ENCODE measurements at places on chromosomes 6 and 20.
A peak's percentile ranks its signal among the peaks of the same experiment; 100 is the strongest.

DNA sequence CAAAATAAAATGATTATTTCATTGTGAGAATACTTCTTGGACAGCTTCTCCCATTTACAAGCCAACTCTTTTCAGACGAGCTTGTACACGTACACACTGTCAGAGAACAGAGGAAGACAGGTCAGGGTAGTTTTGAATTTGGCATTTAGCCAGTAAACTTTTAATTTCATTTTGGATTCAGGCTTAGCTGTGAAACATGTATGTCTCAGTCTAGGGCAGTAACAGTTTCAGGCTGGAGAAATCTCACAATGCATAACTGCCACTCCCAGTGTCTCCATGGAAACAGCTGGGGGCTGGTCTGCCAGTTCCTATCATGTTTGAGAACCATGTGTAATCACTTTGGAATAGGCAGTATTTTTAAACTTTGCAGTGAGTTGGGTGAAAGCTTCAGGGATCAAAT lies 22.0 kb upstream of the QKI start:
- DNase-seq = no peak

GRCh38 chr6:1841136-1841535 lies 231.4 kb downstream of the FOXC1 start:
- no peak for DNase-seq

DNA sequence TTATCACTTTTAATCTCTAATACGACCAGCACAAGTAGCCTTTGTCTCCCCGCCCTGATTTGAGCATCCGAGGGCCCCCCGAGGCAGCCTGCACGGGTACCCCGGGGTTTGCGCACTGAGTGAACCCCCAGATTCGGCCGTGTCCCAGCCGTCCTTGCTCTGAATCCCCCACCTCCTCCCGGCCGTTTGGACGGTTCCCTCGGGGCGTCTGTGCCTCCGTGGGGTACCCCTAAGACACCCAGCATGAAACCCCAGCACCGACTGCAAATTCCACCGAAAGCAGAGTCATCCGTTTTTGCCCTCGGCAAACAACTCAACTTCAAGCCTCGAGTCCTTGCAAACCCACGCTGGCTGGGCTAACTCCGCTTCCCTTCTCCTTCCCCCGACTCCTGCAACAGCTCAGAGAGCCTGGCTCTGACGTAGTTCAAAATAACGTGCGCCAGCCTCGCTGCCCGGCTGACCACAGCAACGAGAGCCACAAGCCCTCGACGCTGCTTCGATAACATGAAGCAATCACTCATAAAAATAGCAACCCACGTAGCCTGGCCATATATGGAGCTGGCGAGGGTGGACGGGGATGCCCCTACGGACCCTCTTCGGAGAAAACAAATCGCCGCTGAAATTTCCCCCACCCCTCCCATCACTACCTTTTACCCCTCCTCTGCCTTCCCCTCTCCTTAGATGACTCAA lies 764 bp upstream of the SNAP25 start:
- peak; percentile 21 for DNase-seq

DNA sequence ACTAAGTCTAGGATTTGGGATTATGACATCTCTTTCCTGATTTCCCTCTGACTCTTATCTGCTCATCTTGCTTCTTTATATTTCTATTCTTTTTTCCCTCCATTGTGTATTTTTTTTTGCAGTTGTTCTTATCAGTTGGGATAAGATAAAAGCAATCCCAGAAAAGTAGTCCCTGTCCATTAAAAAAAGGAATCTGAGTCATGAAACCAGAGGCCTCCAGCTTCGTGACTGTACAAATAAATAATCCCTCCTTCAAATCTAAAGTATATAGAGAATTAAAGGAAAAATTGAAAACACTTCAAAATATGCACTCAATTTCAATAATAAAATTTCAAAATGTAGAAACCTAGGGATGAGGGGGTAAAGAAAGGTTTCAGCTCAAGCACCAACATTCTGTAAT lies 317.8 kb upstream of the NT5E start:
- no peak for DNase-seq

GRCh38 chr20:46093531-46093930 lies 3.8 kb upstream of the NCOA5 start:
- no peak for DNase-seq

- no peak for DNase-seq
Observed at GRCh38 chr6:87728706-87729105, 26.7 kb upstream of the AKIRIN2 start.
